ENCODE measurements at places on chromosomes 1 and 21. TPM values are rescaled to one million over a fixed set of nuclear protein-coding genes. Genes with fewer than 3 reads are reported as not detected.

DNA sequence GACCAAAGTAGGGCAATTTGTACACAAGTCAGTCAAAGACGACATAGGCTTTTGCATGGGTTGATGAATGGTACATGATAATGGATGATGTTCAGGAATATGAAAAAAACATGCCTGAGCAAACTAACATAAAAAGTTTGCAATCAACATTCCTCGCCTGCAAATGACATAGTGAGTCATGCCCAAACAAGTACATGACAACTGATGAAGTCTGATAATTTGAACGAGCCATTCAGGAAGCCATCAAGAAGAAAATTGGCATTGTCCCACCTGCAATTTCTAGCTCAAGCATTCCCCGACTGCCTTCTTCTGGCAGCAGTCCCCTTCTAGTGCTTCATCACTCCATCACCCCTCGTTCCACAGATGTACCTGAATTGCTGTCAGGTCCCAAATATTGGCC lies 118.4 kb upstream of the NR5A2 start:
- no peaks in the 10 kb centered on the region for H3K36me3 ChIP-seq
- H3K4me1 ChIP-seq: peaks cover 4% of the 10 kb centered on the region
- no peaks in the 10 kb centered on the region for H3K27me3 ChIP-seq

- H3K27ac ChIP-seq: no peak overlapping the region
- H3K27me3 ChIP-seq: no peaks in the 10 kb centered on the region
- H3K36me3 ChIP-seq: no peaks in the 10 kb centered on the region
These were observed 1109.3 kb upstream of the B3GALT2 start for GRCh38 chr1:194295685-194296084.

GRCh38 chr1:171141688-171142415 lies 43.2 kb upstream of the FMO2 start:
- DNase-seq: peak; percentile 74
- H3K4me1 ChIP-seq: peaks cover 18% of the 10 kb centered on the region
- no peaks in the 10 kb centered on the region for H3K36me3 ChIP-seq
- peak overlapping the region; percentile 52 for H3K27ac ChIP-seq
- H3K27me3 ChIP-seq: 0 out of 2 replicates have a peak, but pooled peaks cover 2% of the 10 kb centered on the region

The ARHGEF10L gene
- total RNA-seq: 16.1 TPM

DNA sequence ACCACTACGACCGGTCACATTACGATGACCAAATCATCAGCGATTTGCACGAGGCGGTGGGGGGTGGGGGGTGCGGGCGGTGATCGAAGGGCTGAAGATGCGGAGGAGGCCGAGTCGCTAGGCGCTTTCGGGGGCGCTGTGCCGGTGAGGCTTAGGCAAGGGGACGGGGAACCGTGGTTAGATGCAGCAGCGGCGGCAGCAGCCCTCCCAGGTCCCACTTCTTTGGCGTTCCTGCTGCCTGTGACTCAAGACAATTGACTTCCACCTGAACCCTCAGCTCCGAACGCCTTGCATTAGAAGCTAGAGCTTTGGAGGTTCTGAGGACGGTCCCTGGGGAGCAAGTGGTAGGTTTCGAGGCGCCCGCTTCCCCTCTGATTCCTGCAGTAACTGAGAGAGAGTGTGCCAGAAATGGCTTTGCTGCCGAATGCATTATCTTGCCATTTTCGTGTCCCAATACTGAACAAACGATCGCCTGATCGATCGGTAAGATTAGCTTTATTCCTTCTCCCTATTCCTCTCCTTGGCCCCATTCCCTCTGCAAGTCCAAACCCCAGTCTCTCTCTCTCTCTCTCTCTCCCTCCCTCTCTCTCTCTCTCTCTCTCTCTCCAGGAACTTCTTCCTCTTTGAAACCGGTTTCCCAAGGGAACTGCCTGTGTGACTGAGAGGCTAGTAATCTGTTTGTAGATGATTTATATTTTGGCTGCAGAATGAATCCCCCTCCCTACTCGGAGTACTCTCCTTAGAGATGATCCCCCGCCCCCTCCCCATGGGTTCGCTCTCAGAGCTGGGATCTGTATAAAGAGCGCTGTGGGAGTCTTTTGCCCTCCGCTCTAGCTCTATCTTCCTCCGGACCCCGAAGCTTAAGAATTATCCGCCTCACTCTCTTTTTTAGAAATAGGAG lies 735 bp upstream of the BRINP3 start:
- peak overlapping the region; percentile 34 for H3K4me3 ChIP-seq
- no peaks in the 10 kb centered on the region for H3K4me1 ChIP-seq
- H3K27me3 ChIP-seq: 0 out of 2 replicates have a peak, but pooled peaks cover 10% of the 10 kb centered on the region
- H3K27ac ChIP-seq: no peak overlapping the region
- H3K36me3 ChIP-seq: no peaks in the 10 kb centered on the region

GRCh38 chr21:33254766-33255165 lies 11.4 kb upstream of the IL10RB start:
- no peak overlapping the region for H3K27ac ChIP-seq
- peaks cover 16% of the 10 kb centered on the region for H3K36me3 ChIP-seq
- no peak overlapping the region for H3K4me3 ChIP-seq
- peaks cover 9% of the 10 kb centered on the region for H3K4me1 ChIP-seq
- H3K27me3 ChIP-seq: no peaks in the 10 kb centered on the region

The OXCT2 gene
- total RNA-seq: 0.89 TPM

The TMPRSS15 gene
- total RNA-seq: not detected

GRCh38 chr1:181094416-181095212 lies 6.1 kb downstream of the IER5 start:
- no peaks in the 10 kb centered on the region for H3K27me3 ChIP-seq
- DNase-seq: peak; percentile 94
- peak overlapping the region; percentile 17 for H3K4me3 ChIP-seq
- H3K27ac ChIP-seq: peak overlapping the region; percentile 84
- H3K4me1 ChIP-seq: peaks cover 74% of the 10 kb centered on the region

GRCh38 chr1:32709476-32709875 lies 6.9 kb upstream of the SYNC start:
- H3K27me3 ChIP-seq: no peaks in the 10 kb centered on the region
- H3K36me3 ChIP-seq: no peaks in the 10 kb centered on the region
- peaks cover 8% of the 10 kb centered on the region for H3K4me1 ChIP-seq
- no peak for DNase-seq
- no peak overlapping the region for H3K27ac ChIP-seq
- H3K4me3 ChIP-seq: no peak overlapping the region

GRCh38 chr1:160078512-160079195 lies 2.7 kb upstream of the KCNJ9 start:
- no peak overlapping the region for H3K27ac ChIP-seq
- no peaks in the 10 kb centered on the region for H3K36me3 ChIP-seq
- no peak overlapping the region for H3K4me3 ChIP-seq
- peak; percentile 63 for DNase-seq
- H3K4me1 ChIP-seq: no peaks in the 10 kb centered on the region

GRCh38 chr1:197234581-197234980 lies 33.5 kb upstream of the CRB1 start:
- no peaks in the 10 kb centered on the region for H3K36me3 ChIP-seq
- H3K27ac ChIP-seq: no peak overlapping the region
- no peaks in the 10 kb centered on the region for H3K27me3 ChIP-seq

- no peaks in the 10 kb centered on the region for H3K36me3 ChIP-seq
- H3K27ac ChIP-seq: no peak overlapping the region
- H3K4me1 ChIP-seq: no peaks in the 10 kb centered on the region
- no peak for DNase-seq
These were observed 25.7 kb downstream of the TRIM67 start for GRCh38 chr1:231187571-231187970.

DNA sequence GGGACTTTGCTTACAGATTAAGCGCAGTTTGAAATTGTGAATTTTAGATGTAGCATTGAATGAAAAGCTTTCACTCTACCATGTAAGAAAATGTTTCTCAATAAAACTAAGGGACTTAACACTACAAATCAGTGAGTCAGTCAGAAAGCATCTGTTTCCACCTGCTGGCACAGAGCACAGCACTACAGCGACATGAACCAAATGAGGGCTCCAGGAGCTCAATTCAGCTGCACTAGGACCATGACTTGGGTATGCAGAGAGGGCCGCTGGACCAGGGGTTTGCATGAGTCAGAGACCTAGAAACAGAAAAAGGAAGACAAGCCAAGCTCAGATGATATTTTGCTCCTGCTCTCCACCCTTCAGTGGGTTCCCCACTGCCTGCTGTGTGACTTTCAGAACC lies 5.2 kb downstream of the SUSD4 start:
- no peak overlapping the region for H3K27ac ChIP-seq
- no peaks in the 10 kb centered on the region for H3K36me3 ChIP-seq
- H3K27me3 ChIP-seq: peaks cover 74% of the 10 kb centered on the region
- no peaks in the 10 kb centered on the region for H3K4me1 ChIP-seq
- no peak overlapping the region for H3K4me3 ChIP-seq
- no peak for DNase-seq

DNA sequence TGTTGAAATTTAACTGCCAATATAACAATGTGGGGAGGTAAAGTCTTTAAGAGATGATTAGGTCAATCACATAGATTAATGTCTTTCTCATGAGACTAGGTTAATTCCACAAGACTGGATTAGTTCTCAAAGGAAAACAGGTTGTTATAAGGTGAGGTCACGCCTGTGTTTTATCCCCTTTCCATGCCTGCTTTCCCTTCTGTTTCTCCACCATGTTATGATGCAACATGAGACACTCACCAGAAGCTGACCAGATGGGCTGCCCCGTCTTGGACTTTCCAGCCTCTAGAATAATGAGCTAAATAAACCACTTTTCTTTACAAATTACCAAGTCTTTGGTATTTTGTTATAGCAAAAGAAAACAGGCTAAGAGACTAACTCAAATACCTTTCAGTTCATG lies 70.8 kb downstream of the DDAH1 start:
- peak overlapping the region; percentile 9 for H3K27ac ChIP-seq
- peak; percentile 29 for DNase-seq
- H3K4me1 ChIP-seq: peaks cover 57% of the 10 kb centered on the region
- no peak overlapping the region for H3K4me3 ChIP-seq
- no peaks in the 10 kb centered on the region for H3K27me3 ChIP-seq
- peaks cover 23% of the 10 kb centered on the region for H3K36me3 ChIP-seq

- H3K27me3 ChIP-seq: no peaks in the 10 kb centered on the region
- peaks cover 19% of the 10 kb centered on the region for H3K4me1 ChIP-seq
- peak; percentile 79 for DNase-seq
- H3K27ac ChIP-seq: peak overlapping the region; percentile 17
- H3K4me3 ChIP-seq: no peak overlapping the region
- H3K36me3 ChIP-seq: no peaks in the 10 kb centered on the region
These were observed 81.4 kb downstream of the ASTN1 start for GRCh38 chr1:177082855-177083693.

The HSD11B1 gene
- total RNA-seq: 0.54 TPM

DNA sequence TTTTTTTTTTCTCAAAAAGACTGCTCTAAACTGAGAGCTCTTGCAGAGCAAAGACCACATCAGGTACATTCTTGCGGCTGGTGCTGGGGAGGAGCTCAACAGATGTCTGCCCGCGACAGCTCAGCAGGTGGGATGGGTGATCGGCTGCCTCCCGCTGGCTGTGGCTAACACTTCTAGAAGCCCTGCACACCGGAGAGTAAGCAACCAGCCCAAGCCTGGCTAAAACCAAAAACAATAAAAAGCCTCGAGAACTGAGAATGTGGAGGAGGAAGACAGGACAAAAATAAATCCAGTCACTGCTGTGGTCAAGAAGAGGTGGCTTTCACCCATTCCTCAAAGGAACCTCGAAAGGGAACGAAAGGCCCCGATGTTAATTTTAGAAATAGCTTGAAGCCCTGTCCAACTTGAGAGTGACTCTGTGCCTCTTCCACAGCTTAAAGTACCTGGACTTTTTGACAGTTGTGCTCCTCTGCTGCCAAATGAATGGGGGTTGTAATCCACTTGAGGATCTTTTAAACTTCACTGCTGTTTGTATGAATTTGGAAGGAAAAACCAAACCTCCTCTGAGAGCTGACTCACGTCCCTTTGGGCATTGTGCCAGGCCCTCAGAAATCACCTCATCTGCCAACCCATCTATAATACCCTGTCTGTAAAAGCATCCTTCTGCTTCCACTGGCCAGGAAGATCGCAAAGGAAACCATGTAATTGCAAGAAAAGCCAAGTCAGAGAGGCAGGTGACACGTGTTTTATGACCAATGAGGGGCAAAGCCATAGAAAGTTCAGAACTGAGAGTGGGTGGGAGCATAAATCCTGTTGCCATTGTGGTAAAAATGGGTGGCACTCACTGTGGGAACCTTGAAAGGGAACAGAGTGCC lies 78.6 kb downstream of the KCNN3 start:
- peak; percentile 36 for DNase-seq
- H3K27me3 ChIP-seq: 0 out of 2 replicates have a peak, but pooled peaks cover 21% of the 10 kb centered on the region
- H3K4me3 ChIP-seq: no peak overlapping the region
- H3K36me3 ChIP-seq: no peaks in the 10 kb centered on the region
- no peak overlapping the region for H3K27ac ChIP-seq

DNA sequence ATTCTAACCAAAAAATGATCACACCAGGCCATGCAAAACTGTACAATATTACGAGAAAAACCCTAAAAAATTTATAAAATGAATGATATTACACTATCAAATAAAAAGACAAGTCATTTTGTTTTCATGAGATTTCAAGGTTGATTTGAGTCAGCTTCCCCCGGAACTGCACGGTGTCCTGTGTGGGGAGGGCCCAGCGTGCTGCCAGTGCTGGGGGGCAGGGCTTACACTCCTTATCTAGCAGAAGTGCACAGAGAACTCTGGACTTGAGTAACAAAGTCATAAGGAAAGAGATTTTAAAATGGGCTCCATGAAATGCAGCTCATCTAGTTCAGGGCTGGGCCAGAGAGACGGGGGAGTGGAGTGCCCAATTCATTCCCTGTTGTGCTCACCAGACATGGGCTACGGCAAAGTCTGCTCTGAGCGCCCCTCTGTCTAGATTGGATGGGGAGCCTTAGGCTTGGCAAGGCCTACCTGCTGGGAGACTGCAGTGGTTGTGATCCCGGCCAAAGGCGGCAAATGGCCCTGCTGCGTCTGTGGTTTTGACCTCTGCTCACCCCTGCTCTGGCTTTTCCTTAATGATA lies 50.1 kb downstream of the COQ8A start:
- H3K4me1 ChIP-seq: no peaks in the 10 kb centered on the region
- no peaks in the 10 kb centered on the region for H3K27me3 ChIP-seq
- no peak overlapping the region for H3K27ac ChIP-seq
